ENCODE measurements at places on chromosomes 12 and 14. TPM values are rescaled to one million over a fixed set of nuclear protein-coding genes. Genes with fewer than 3 reads are reported as not detected.

CD69 gene
- total RNA-seq, result 0.18 TPM

WNT1 gene
- not detected for total RNA-seq

ETFBKMT gene
- total RNA-seq, result 8.7 TPM

COCH gene
- 0.96 TPM for total RNA-seq

MMP19 gene
- 0.94 TPM for total RNA-seq

PMCH gene
- not detected for total RNA-seq

RERG gene
- total RNA-seq, result 2.4 TPM

TTC9 gene
- 0.31 TPM for total RNA-seq

CEBPE gene
- total RNA-seq, result not detected

DLK1 gene
- 11.5 TPM for total RNA-seq

TAS2R13 gene
- total RNA-seq, result 0.51 TPM

Measured in heart right ventricle (tissue), 16 donors.